ENCODE measurements at places on chromosomes 16 and 17.

GRCh38 chr17:34374457-34374856 is 11.4 kb upstream of the CCL1 start:
- DNase-seq: no peak

- no peak for DNase-seq
Observed at GRCh38 chr17:82064433-82065192, 991 bp downstream of the DUS1L start.

DNA sequence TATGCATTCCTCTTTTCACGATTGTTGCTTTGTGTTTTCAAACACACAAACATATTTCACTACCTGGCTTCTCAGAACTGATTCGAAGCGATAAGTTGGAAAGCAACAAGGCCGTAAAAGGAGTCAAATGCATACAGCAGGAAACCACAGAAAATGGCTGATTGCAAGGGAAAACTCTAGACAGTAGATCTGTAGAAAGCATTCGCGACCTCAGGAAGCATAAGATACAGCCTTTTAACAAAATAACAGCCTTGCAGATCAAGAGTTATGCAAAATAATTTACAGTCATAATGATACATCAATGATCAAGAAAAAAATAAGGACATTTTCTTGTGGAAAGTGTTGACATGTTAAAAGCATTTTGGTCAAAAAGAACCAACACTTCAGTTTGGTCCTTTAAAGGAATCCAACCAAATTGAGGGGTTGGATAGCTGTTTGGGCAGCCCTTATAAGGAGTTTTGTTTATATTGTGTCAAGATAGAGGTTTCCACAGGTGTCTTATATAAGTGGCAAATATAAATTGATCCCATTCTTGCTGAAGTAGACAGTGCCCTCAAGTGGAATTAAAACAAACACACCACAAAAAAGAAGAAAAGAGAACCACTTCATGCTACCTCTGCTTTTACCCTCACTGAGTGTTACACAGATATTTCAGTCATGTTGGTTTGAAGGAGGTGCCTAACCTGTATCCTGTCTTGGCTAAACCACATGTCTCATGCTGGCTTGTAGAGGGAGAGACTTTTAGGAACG is 5.5 kb downstream of the CYLD start:
- DNase-seq: no peak

DNA sequence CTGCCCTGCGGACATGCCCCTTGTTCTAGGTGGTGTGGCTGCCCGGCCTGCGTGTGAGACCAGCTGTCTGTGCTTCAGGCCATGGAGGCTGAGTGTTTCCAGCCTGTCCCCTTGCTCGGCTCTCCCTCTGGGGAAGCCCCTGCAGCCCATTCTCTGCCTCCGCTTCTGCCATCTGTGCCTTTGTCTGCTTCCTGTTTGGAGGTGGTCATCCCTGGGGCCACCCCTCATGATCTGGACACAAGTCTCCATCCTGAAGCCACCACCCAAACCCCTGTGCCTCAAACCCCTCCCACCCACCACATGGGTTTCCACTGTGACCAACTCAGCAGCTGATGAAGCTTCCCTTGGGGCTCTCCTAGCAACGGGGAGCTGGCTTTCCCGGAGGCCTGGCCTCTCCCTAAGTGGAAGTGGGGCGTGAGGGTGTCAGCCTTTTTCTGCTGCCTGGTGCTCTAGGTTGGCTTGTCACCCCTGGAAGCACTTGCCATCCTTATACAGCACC is 184.9 kb downstream of the SEC14L1 start:
- no peak for DNase-seq

- no peak for DNase-seq
Observed at GRCh38 chr17:42850954-42851353, at the start of gene AOC3. TSS of gene AOC3 (plus strand) at chr17:42851199. CDS start at chr17:42851344, 145 bp downstream.

- DNase-seq: no peak
Observed at GRCh38 chr16:84117494-84117843, 727 bp upstream of the MBTPS1 start.

DNA sequence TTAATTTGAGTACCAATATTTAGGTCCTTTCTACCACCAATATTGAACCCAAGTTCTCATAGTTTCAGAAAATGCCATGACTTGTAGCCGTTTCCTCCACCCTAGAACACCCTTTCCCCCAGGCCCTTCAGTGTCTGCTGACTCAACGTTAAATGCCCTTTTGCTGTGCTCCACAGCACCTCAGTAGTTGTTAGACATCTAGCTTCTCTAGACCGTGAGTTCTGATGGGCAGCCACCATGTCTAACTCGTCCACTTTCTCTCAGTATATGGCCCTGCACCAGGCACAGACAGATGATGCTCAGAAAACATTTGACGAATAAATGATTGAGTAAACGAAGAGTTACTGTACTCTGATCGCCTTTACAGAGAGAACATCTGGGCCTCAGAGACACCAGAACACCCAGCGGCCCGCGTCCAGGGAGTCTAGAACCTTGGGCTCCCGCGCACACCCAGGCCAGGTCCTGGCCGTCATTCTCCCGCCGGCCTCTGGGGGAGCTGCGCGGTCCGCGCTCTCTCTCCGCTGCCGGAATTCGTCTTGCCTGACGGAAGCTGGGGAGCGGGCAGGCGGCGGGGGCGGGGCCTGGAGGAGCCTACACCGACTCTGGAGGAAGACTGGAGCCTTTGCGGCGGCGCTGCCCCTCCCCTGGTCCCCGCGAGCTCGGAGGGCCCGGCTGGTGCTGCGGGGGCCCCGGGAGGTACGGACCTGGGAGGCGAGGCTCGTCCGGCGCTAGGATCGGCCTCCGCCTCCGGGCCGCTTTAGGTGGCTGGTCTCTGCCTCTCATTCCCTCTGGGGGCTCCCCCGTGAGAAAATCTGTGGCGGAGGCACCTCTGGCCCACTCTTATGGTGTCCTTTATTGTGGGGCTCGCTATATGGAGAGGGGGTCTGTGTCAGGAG is at the start of gene NKIRAS2:
TSS of gene NKIRAS2 (plus strand) at position 582 of the 896 bp plus-strand sequence. CDS start 1,488 bp downstream, outside the sequence.
- DNase-seq: peak; percentile 82

DNA sequence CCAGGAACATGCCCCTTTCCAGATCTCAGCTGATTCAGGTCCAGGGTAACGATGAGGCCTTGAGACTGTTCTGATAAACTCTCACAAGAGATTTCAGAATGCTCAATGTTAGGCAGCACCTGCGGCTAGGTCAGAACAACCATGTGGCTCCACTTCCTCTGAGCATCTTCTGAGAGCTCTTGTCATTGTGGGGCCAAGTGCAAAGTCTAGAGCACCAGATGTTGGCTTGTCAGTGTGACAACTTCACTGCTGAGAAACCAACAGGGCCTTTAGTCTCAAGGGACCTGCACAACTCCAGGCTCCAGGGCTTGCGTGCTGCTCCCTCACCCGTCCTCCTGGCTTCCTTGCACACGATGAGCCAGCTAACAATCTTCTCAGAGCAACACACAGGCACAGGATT is 29.0 kb downstream of the FCSK start:
- DNase-seq: no peak

- no peak for DNase-seq
Observed at GRCh38 chr17:11779892-11780291, 181.6 kb downstream of the DNAH9 start.

DNA sequence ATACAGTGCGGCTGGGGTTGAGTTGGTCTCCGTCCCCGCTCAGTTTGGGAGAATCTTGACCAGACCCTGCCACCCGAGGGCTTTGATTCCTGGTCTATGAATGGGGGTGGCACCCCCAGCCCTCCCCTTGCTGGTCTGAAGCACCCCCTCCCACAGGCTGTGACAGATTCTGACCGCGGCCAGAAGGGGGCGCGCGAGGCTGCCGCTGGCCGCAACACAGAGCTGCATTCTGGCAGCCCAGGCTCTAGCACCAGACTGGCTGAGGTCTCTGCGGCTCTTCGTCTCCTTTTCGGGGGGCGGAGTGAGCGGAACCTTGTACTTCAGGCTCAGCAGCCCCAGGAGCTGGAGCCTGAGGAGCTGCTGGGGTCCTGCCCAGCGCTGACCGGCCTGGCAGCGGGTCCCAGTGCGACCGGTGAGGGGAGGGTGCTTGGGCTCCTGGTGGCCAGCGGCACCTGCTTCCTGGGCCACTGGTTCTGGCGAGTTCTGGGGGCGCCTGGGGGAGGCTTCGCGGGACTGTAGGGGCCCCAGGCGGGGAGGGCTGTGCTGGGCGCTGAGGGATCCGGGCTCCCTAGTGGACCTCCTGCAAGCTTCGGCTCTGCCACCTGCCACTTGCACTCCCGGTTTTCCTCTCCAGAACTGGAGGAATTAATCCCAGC is 1011.6 kb downstream of the KCNJ18 start:
- DNase-seq: no peak

DNA sequence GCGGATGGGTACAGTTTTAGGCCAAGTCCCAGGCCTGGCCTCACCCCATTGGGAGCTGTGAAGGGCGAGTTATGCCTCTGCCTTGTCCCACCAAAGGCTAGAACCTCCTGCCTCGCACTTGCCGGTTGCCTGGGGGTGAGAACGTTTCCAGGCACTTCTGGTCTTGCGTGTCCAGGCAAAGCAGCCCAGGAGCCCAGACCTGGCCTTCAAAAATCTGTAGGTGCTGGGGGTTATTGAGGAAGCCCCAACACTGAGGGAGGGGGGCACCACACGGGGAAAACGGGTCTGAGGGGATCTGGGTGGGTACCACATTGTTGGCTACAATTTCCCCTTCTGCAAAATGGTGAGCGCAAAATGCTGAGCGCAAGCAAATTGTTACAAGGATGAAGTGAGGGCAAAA is 12.2 kb upstream of the ATP2C2 start:
- DNase-seq: no peak

DNA sequence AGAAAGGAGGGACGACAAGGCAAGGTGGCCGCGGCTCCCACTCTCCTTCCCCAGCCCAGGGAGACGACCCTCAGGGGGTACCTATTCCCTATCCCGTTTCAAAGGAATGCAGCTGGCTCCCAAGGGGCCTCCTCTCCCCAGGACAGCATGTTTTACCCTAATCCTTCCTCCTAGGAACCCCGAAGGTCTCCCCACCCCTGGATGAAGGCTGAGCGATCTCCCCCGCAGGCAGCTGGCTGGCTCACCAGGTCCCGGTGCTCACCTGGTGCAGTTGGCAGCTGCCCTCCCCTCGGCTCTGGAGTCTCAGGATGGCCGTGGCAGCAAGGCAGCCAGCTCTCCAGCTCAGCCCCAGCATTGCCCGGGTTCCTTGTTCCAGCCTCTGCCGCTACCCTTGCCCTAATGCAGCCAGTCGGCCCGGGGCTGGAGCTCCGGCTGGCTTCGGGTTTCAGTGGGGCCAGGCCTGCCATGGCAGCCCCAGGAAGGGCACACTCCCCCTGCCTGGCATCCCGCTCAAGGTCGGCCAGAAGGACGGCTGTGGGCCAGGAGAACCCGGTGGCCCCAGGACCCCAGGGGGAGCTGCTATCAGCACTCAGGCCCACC is 4.6 kb downstream of the CLUH start:
- DNase-seq: no peak

- DNase-seq: peak; percentile 19
Observed at GRCh38 chr16:31487720-31488467, 5.0 kb downstream of the SLC5A2 start.

GRCh38 chr17:7704601-7705268 is at the start of gene EFNB3:
TSS of gene EFNB3 (plus strand) at chr17:7705202. CDS start at chr17:7705599, 397 bp downstream.
- peak; percentile 49 for DNase-seq

DNA sequence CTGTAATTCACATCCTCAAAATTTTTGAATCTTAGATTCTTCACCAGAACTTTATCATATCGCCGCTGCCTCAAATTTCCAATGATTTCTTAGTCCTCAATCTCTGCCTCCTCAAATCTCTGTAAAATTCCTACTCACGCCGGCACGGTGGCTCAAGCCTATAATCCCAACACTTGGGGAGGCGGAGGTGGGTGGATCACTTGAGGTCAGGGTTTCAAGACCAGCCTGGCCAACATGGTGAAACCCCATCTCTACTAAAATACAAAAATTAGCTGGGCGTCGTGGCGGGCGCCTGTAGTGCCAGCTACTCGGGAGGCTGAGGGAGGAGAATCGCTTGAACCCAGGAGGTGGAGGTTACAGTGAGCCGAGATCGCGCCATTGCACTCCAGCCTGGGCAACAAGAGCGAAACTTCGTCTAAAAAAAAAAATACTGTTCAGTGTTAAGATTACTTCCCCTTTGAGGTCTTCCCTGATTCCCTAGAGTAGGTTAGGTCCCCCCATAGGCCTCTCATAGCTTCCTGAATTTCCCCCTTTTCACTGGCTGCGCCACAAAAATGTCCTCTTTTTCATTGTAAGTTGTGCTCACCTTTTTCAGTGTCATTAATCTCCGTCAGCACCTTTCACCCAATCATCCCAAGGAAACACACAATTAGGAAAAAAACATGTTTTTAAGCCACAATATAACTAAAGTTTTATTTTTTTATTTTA is 919 bp upstream of the CBX1 start:
- no peak for DNase-seq

GRCh38 chr17:47889734-47890529 is 6.1 kb upstream of the SP2 start:
- peak; percentile 62 for DNase-seq

DNA sequence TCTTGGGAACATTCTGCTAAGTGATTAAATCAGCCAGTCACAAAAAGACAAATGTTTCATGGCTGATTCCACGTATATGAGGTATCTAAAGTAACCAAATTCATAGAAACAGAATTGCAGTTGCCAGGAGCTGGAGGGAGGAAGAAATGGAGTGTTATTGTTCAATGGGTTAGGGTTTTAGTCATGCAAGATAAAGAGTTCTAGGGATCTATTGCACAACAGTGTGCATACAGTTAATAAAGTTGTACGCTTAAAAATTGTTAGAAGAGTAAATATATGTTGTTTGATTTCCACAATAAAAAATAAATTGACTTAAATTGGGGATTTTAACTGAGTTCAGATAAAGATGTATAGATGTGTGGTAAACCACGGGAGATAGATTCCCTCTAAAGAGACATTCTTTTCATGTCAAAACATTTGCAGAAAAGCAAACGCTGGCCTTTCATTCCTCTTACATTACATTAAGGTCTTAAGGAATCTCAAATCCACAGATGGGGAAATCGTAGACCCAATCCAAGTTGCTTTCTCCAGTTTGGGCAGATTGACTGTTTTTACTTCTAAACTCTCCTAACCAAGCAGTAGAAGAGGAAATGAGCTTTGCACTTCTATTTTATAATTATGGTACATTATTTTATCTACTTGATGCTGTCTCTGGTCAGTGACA is 4.6 kb downstream of the PRDM7 start:
- no peak for DNase-seq

GRCh38 chr17:63066158-63066813 is 100.3 kb downstream of the TANC2 start:
- DNase-seq: no peak

DNA sequence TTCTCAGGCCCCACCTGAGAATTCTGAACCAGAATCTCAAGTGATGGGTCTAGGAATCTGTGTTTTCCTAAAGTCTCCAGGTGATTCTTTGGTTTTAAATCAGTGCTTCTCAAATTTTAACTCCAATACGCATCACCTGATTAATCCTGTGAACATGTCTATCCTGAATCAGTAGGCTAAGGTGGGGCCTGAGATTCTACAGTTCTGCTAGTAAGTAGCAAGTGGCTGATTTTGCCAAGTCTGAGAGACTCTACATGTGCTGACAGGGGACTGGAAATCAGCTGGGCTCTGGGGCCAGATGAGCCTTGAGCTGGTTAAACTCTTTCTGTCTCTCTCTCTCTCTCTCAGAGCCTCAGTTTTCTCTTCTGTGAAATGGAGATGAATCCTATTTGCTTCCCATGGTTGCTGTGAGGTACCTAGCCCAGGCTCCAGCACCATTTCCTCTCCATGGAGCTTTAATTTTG is 9.0 kb downstream of the CCR7 start:
- no peak for DNase-seq

GRCh38 chr16:57538235-57538721 is 1.9 kb upstream of the CCDC102A start:
- DNase-seq: no peak
